ENCODE measurements at places on chromosomes 6 and 20.

GRCh38 chr6:55997223-55997874, 122.0 kb upstream of the BMP5 start:
- DNase-seq, result no peak

DNA sequence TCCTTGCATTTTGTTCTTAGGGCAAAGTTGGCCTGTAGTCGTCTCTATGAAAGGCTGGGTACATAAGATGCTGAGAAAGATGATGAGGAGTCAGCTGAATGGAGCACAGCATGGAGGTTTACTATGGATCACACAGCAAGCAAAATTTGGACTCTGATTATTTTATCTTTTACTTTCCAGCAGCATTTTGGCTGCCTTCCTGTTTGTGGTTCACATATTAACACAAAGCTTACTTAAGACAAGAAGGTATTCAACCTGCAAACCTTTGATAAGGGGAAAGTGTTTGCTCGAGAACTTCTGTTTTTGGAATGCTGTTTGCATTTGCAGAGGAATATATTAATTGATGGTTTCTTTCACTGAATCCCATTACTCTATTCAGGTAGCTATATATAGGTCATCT, 103.1 kb upstream of the ENPP5 start:
- no peak for DNase-seq

- no peak for DNase-seq
These were observed 100.0 kb downstream of the CRYBG1 start for GRCh38 chr6:106460481-106460880.

DNA sequence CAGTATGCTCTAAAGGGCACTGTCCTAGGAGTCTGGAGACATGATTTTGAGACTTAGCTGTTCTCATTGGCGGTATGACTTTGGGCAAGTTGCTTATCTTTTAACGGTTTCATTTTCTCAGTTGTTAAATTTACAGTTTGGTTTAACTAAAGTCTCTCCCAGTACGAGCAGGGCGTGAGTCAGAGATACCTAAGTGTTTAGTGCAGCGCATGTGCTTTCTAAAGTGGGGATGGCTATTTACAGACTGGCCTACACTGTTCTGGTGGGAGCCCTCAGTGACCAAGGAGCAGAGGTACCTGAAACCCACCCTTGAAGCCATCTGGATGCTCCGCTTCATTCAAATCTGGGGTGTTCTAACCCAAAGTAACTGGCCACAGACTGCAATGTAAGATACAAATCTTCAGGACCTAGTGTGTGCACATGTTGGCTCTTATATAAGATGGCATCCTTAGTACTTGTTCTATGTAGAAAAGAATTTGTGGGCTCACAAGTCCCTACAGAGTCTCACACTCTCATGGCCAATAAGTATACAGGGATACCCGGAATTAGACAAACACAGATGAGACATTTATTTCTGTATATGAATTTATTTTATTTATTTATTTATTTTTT, 10.7 kb downstream of the MSH5 start:
- DNase-seq, result no peak

DNA sequence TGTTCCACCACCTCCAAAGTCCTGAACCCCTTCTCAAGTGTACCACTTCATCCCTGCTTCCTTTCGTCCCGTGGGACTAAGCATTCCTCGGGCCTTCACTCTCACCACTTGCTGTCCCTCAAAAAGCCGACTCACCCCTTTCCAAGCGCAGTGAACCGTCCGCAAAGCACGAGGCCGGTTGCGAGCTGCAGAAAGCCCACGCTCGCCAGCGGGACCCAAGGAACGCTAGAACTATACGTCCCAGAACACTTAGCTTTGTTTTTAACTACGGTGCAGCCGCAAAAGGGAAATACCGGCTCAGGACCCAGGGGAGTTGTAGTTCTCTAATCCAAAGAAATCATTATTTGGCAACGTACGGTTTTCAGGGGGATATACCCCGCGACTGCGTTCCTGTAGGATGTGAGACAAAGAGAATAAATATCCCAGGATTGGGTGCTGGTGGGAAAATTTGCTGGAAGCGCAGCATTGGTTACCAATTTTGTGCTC, 416 bp upstream of the POLR1H start:
- DNase-seq, result no peak

GRCh38 chr6:112743323-112743722, 396.2 kb downstream of the RFPL4B start:
- no peak for DNase-seq

GRCh38 chr6:133436652-133437051, 195.5 kb downstream of the EYA4 start:
- DNase-seq, result no peak

GRCh38 chr6:155850408-155850841, 394.8 kb upstream of the NOX3 start:
- DNase-seq, result no peak

DNA sequence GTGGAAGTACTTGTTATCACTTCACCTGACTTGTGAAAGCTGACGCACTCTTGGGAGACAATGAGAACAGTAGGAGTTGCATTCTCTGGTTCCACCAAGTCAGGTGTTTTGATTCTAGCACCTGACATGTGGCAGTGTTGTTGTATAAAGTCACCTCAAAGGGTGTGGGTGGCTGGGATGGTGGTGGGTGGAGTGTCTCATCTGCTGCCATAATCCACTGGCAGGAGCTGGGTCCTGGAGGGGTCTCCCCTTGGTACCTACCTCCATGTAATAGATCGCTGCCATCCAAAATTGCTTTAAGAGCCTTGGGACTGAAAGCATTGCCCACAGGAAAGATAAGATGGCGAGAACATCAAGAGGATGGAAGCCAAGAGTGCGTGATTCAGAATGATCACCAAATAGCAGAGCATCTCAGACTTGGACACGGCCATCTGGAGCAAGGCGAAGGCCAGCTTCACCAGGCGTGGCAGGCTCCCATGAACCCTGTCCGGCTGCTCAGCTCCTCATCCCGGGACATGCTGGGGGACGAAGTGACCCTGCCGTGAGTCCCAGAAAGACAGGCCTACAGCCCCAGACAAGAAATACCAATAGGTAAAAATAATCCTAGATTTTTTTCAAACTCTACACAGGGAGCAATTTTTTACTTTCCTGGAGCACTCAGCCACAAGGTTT, 56.6 kb downstream of the NPEPL1 start:
- no peak for DNase-seq
